Stimulated activated naive CD4-positive, alpha-beta T cell (primary cell): ENCODE measurements at places on chromosomes 16 and 17.
A peak's percentile ranks its signal among the peaks of the same experiment; 100 is the strongest.

DNA sequence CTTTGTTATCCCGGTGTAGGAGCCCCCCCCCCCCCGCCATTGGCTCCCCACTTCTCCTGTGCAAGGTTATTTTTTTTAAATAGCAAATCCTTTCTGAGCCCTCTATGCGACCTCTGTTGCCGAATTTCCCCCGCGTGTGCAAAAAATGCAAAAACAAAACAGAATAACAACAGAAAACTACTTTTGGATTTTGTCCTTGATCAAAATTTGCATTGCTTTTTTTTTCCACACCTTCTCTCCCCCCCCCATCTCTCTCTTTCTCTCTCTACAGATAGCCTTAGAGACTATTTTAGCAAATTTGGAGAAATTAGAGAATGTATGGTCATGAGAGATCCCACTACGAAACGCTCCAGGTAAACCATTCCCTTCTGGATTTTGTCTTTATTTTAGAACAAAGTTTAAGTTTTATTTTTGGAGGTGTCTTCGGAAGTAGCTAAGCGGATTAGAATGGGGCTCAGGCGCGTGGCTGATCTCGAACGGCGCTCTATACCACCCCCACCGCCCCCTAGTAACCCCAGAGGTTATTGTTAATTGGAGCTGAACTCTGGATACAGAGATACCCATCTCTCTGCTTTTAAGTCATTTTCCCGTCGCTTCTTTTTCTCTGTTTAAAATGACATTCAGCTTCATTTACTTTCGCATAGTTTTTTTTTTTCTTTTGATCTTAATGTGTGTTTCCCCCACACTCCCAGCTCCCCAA, 1.0 kb downstream of the MSI2 start:
- DNase-seq: peak; percentile 6

GRCh38 chr17:1186214-1186820, 6.5 kb upstream of the ABR start:
- no peak for DNase-seq

- no peak for DNase-seq
Observed at GRCh38 chr16:50501251-50501650, 46.9 kb upstream of the NKD1 start.

DNA sequence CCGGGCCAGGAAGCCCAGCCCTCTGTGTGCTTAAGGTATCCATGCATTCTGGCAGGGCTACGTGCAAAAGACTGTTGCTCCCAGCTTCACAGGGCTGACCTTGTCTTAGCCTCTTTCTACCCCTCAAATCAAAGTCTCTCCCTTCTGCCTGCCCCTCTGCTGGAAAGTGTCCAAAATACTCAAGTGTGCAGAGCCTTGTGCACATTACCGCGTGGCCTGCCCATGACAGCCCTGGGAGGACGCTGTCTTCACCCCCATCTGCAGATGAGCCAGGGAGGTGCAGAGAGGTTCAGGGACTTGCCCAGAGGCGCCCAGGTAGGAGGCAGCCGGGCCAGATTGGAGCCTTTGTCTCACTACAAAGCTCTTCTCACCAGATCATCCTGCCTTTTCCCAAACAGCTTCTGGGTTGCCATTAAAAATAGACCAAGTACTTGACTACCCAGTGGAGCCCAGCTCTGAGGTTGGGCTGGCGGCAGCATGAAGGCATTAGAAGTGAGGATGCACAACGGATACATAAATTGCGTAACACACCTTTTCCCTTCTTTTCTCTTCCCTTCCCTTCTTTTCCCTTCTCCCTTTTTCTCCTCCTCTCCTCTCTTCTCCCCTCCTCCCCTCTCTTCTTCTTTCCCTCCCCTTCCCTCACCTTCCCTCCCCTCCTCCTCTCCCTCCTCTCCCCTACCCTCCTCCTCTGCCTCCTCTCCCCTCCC, 3.5 kb downstream of the CACNG4 start:
- no peak for DNase-seq

DNA sequence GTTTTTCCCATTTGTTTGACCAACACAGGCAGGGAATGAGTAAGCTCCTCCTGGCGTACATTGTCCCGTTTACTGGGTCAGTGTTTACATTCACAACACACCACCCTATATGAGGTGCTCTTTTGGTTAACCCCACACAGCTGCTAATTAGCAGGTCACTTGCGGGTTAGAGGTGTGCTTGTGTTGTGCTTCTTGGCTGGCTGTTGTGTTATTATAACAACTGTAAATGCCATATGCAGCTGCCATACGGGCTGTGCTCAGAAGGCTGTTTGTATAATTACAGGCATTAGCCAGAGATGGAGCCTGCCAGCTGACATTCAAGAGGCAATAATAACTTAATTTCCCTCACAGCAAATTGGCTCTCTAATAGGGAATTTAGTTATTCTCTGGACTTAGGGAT, 205.1 kb upstream of the ELAC2 start:
- DNase-seq: no peak

GRCh38 chr17:27771586-27771985, 28.7 kb downstream of the NOS2 start:
- DNase-seq: no peak
